ENCODE measurements at places on chromosomes 1 and 21.

DNA sequence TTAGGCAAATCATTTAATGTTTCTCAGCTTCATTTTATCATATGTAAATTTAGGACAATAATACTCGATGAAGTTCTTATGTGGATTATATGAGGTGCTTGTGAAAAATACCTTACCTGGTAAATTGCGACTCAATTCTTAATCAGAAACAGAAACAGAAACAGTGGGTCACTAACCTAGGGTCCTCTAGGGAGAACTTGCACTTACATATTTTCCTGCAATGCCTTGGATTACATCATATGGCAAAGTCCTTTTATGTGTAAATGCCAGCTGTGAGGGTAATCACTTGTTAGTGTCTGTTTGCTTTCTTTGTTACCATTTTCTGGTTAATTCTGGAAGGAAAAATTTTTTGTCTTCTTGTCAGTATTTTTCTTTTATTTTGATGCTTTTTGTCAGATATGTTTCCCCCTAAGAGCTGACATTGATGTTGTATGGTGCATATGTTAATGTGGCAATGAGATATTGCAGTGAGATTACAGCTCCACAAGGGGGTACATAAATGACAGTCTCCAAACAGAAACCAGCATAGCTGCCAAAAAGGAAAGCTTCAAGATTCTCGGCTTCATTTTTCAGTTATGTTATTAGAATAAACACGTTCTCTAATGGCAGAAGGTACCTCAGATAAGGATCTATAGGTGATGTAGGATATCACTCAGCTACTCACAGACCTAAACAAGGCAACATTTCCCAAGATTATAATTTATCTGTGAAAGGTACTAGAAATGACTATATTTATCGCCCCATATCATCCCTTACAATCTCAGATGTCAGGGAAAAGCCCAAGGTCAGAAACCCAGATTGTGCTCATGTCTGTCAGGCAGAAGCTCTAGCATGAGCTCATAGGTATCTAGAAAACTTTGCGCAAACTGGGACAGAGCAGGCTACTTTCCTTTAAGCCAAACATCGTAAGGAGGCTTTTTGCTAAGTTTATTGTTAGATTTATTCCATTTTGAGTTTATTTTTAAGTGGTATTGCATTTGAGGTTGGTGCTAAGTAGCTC, 119.9 kb downstream of the FASLG start:
- no peak for DNase-seq

GRCh38 chr1:234526922-234527321, 47.9 kb upstream of the TARBP1 start:
- DNase-seq, result no peak

DNA sequence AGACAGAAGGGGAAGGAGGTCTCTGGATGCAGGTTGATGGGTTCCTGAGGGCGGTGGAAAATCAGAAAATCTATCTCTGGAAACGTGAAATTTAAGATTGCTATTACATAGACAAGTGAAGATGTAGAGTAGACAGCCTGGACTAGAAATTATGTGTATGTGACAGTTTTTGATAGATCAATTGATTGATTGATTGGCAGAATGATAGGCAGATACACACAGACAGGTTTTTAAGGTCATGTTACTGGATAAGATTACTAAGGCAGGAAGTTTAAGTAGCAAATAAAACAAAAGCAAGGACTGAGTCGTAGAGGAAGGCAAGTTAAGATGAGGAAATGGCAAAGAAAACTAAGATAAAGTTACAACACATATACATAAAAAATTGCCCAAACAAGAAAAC, 124.7 kb downstream of the RGS21 start:
- no peak for DNase-seq

DNA sequence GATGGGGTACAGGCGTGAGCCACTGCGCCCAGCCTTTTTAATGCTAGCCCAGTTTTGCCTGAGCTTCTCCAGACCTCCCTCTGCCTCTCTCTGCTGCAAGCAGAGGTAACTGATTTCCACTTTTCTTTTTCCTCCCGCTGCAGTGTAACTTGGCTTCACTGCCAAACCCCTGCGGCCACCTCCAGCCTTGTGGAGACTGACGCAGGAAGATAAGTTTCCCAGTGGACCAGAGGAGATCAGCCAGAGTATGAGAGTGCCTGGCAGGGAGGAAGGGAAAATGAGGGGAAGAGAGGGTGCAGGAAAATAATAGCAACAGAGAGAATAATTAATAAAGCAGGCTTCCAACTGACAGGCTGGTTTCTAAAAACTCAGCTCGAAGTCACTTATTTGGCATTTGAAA, 143.7 kb downstream of the PCNX2 start:
- DNase-seq, result no peak

GRCh38 chr1:39525366-39526165, 34.1 kb downstream of the BMP8A start:
- DNase-seq, result peak; percentile 20

DNA sequence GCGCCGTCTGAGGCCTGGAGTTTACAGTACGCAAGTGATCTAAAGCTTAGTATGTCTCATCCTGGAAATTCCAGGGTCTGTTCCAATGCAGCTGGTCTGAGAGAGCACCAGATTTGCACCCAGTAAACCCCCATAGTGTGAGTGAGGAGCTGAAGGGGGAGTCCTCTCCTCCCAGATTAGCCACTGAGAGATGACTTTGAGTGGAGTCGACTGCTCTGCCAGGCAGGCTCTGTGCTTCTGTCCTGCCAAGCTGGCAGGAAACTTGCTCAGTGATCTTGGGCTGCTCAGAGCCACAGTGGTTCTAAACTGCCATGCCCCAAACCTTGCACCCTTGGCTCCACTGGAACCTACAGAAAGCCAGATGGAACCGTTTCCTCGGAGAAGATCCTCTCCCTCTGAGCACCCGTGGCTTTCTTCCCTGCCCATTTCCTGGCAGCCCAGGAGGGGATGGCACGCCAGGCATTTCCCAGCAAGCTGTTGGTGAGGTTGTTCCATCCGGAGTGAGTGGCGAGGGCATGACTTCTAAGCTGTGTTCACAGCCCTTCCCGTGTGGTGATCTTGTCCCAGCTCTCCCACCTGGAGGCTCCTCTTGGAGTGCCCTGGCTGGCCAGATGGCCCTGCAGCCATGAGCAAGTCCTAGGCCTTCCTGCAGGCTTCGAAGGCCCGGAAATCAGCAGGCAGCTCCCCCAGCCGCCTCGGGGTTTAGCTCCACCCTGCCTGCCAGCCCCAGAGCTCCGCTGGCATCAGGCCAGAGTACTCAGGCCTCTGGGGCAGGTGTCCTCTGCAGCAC, 125.9 kb upstream of the VAMP3 start:
- DNase-seq, result no peak

DNA sequence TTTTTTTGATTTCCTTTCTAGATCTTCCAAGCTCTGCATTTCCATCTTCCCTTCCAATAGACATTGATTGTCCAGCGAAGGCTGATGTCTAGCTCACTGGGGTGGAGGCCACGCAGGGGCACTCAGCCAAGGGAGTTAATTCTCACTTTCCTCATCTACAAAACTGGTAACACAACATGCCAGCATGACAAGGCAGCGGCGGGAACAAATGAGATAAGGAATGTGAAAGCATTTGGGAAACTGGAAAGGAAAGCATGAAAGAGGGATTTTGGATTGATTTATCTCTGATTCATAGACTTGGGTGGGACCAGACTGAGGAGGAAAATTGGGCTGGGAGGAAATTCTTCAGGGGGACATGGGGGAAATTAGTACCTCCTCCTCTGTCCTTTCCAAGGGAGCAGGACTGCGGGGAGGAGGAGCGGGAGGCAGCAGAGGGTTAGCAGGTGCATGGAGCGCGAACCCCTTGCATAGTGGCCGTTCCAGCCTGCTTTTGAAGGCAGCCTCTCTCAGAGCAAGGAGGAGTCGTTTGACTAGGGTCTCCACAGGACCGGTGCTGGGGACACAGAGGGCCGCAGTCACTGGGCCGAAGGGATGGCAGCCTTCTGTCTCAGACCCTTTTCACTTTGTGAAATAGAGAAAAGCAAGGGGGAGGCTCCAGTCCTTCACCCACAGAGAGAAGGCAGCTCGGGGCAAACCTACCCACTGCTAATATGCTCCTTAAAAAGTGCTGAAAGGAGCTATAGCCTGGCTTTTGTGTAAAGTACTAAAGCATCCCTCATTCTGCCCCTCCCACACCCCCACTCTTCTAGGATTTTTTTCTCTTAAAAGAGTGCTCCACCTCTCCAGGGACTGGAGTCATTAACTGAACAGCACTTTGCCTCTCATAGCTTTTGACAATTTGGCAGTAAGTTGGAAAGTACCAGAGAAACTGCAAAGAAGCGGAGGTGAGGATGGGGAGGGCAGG, 89.2 kb downstream of the PLXNA2 start:
- DNase-seq, result no peak

- no peak for DNase-seq
These were observed 2.3 kb upstream of the TCP10L start for GRCh38 chr21:32587651-32588050.

DNA sequence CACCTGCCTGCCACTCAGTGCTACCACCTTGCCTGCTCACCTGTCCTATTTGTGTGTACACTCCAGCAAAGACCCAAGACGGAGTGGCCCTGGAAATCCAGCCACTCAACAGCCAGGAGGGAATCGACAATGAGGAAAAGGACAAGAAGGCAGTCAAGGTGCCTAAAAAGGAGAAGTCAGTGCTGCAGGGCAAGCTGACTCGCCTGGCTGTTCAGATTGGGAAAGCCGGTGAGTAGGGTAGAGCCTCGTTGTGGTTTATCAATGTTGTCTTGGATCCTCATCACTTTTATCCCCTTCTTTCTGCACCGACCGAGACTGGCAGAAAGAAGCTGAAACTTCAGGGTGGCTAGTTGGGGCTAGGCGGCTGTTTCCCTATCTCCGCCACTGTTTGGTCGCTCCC, 61.4 kb upstream of the LAX1 start:
- DNase-seq, result no peak

DNA sequence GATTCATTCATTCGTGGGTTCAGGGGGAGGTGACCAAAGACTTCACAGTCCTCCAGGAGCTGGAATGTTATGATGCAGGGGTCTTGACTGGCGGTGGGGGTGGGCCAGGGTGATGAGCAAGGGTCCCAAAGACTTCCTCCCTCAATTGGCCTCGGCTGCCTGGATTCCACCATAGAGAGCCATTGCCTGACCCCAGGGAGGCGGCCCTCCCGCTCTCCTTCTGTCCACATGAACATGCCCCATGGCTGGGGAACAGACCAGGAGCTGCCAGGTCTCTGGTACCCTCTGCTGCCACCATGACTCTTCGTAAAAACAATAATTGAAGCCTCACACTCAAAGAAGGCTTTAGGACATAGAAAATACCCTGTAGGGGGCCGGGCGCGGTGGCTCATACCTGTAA, 102.5 kb upstream of the CASZ1 start:
- DNase-seq, result no peak

- no peak for DNase-seq
These were observed 431.9 kb downstream of the MATN1 start for GRCh38 chr1:30291526-30291925.

GRCh38 chr1:208339911-208340310, 95.7 kb upstream of the PLXNA2 start:
- DNase-seq, result no peak

GRCh38 chr1:84907095-84907827, 14.3 kb upstream of the LPAR3 start:
- DNase-seq, result no peak

DNA sequence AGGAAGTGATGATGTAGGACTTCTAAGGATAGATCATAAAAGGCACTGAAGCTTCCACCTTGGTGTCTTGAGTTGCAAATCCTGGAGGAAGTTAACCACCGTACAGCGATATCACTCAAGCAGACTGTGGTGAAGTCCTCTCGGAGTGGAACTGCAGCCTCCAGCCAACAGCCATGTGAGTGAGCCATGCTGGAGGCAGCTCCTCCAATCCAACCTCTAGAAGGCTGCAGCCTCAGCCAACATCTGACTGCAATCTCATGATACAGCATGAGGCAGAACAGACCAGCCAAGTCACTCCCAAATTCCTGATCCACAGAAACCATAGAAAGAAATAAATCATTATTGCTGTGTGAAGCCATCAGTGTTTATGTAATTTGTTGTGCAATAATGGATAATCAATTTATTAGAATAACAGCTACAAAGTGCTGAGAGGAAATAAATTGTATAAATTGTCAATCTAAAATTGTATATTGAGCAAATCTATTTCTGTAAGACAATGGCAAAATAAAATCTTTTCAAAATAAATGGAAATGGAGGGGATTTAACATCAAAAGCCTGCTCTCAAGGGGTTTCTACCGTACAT, 65.0 kb downstream of the PRSS38 start:
- DNase-seq, result no peak

GRCh38 chr1:187374742-187375141, 546.0 kb downstream of the PLA2G4A start:
- no peak for DNase-seq

DNA sequence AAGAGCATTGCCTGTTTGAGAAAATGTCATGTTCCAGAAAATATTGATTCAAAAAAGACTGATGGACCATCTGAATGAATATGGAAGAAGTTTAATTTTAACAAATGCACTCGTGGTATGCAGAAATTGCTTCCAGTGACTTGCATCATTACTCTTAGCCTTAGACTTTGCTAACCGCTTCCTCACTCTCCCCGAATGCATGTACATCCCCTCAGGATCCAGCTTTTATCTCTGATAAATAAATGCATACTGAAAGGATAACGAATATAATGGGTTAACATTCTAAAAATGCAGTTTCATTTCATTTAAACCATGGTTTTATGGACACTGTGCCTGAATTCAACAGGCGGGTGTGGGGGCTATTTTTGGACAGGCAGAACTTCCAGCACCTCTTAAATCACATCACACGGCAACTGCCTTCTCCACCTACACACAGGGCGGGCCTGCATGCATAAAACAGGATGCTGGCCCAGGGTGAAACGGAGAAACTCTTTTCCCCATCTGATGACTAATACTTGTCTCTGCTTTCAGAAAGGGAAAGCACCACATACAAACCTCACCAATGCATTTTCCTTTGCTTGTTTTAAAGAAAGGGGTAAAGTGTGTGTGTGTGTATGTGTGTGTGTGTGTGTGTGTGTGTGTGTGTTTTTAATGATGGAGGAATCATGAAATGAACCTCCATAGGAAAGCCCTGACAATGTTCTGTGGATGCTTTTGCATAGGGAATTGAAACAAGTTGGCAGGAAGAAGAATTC, 48.7 kb downstream of the SPAG17 start:
- DNase-seq, result peak; percentile 15

DNA sequence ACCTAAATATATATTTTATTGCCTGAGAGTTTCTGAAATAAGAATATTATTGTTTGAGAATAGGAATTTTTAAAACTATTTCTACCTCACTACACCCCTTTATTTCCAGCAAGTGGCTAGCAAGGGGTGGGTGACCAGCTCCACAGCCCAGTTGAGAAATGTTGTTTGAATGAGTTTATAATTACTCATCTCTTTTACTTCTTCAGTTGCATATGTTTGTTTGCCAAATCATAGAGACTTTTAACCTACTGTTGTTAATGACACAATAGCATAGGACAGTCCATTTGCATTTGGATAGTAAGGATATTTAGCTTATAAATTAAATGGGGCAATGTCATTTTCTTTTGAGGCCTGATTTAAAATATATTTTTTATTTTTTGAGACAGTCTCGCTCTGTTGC, 127.8 kb downstream of the NRDC start:
- no peak for DNase-seq
